H54 (cell line): ENCODE measurements at places on chromosomes 2 and 18.

- DNase-seq: no peak
Measured at GRCh38 chr2:242065426-242065825, 195.9 kb downstream of the RTP5 start.

GRCh38 chr2:174699993-174700766 lies 64.1 kb downstream of the CHRNA1 start:
- DNase-seq: peak; percentile 47

DNA sequence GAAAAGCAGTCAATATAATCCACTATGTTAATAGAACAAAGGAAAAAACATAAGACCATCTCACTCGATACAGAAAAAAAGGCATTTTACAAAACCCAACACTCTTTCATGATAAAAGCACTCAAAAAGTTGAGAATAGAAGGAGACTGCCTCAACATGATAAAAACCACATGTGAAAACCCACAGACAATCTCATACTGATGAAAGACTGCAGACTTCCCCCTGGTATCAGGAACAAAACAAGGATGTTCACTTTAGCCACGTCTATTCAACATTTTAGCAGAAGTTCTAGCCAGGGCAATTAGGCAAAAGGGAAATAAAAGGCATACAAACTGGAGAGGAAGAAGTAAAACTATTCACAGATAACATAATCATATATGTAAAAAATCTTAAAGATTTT lies 285.9 kb downstream of the EIPR1 start:
- no peak for DNase-seq

GRCh38 chr2:11032396-11032795 lies 120.7 kb downstream of the KCNF1 start:
- no peak for DNase-seq

GRCh38 chr2:231910771-231911170 lies 15.4 kb downstream of the NPPC start:
- no peak for DNase-seq

- DNase-seq: no peak
Measured at GRCh38 chr2:164621764-164622105, 453 bp upstream of the GRB14 start.

- no peak for DNase-seq
Measured at GRCh38 chr18:80029690-80030089, 4.5 kb upstream of the RBFA start.

- no peak for DNase-seq
Measured at GRCh38 chr2:213281156-213281555, 3.1 kb upstream of the SPAG16 start.

- peak; percentile 25 for DNase-seq
Measured at GRCh38 chr2:235854276-235854675, 313.9 kb downstream of the GBX2 start.

GRCh38 chr18:49178736-49179135 lies 228.0 kb upstream of the SMAD7 start:
- DNase-seq: no peak

DNA sequence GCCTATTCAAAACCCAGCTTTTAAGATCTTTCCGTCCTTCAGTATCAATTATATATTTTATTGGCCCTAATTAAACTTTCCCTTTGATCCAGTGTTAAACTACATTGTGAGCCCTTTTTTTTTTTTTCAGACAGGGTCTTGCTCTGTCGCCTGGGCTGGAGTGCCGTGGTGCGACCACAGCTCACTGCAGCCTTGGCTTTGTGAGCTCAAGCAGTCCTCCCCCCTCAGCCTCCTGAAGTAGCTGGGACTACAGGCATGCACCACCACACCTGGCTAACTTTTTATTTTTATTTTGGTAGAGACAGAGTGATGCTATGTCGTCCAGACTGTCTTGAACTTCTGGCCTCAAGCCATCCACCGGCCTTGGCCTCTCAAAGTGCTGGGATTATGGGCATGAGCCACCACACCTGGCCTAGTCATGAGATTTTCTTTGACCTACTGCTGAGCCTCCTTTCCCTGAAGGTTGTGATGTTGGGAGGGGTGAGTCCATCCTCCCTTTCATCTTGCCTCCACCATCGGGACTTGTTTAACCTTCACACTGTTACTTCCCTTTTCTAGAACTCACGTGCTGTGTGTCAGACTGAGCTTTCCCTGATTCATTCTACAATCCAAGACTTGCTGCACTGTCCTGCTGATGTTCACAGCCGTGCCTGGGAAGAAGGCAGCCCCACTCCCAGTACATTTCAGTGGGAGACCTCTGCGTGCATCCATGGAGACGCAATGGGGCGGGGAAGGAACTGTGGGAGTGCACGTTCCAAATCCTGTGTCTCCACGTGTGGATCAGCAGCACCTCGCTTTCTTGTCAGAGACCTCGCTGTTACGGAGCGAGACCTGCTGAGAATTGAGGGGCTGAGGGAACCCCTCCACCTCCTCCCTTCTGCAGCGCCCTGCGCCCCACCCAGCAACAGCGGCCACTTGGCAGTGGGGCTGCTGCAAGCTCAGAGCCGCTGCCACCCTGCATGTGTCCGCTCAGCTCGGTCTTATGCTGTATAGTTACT lies 10.8 kb downstream of the OXER1 start:
- DNase-seq: no peak

DNA sequence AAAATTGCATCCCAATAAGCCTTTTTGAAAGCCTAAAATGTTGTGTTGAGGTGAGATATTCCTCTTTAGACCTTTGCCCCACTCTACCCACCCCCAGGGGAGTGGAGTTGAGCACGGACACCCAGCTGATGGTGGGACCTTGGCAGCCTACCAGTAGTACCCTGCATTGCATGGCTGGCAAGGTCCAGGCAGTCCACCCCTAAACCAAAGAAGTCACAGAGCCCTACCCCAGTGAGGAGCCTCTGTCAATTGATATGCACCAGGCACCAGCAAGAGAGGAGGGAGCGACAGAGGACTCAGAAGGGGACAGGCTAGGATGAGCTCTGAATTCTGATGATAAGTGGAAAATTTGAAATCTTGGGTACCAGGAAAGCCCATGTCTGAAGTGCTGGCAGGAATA lies 38.6 kb downstream of the MARCO start:
- no peak for DNase-seq

DNA sequence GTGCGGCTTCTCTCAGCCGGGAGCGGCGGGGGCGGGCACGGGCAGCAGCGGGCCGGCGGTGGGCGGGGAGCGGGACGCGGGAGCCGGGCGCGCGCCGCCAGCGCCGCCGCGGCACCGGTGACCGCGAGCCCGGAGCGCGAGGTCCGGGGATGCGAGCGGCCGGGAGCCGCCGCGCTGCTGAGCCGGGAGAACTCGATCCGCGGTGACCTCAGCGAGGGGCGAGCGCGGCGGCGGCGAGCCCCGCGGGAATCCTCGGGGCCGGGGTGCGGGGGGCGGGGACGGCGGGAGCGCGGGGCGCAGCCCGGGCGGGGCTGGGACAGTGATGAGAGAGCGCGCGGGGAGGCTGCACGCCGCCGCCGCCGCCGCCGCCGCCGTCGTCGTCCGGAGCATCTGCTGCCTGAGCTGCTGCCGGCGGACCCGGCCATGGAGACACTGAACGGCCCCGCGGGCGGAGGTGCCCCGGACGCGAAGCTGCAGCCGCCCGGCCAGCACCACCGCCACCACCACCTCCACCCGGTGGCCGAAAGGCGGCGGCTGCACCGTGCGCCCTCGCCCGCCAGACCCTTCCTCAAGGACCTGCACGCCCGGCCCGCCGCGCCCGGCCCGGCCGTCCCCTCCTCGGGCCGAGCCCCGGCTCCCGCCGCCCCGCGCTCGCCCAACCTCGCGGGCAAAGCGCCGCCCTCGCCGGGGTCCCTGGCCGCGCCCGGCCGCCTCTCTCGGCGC lies at the start of gene MTCL1:
TSS of gene MTCL1 (plus strand) at position 319 of the 723 bp plus-strand sequence. CDS start at position 424, 105 bp downstream.
- peak; percentile 78 for DNase-seq

- no peak for DNase-seq
Measured at GRCh38 chr2:171791361-171791760, 102.7 kb downstream of the SLC25A12 start.

DNA sequence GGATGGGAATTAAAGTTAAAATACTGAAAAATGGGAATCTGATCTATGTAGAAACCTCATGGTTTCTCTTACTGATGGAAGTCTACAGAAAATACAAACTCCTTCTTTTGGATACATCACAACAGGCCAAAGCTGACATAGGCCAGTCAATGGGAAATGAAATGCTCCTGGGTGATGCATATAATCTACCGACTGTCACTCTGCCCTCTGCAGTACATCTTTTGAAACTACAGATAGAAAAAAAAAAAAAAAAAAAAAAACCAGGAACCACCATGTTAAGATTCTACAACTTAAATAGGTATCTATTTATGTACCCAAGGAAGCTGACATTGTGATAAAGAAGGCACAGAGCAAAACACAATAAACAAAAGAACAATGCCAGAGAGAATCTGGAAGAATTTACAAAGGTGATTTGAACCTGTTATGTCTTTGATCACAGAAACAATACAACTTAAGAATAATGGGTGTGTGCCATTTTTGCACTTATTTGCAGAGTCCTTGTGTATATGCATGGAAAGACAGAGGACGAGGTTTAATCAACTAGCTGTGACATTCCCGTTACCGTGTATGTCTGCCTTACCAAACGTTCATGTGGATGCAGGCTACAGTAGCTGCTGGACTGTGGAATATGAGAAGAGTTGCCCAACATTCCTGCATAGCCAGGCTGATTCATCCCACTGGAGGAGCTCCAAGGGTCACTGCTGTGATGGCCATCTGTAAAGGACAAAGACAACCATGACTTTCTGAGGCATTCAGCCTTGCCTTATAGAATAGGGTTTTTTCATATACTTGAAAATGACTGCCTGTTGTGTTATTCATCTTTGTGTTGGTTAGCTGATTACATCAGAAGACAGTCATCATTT lies 312.7 kb downstream of the TCF4 start:
- peak; percentile 9 for DNase-seq

DNA sequence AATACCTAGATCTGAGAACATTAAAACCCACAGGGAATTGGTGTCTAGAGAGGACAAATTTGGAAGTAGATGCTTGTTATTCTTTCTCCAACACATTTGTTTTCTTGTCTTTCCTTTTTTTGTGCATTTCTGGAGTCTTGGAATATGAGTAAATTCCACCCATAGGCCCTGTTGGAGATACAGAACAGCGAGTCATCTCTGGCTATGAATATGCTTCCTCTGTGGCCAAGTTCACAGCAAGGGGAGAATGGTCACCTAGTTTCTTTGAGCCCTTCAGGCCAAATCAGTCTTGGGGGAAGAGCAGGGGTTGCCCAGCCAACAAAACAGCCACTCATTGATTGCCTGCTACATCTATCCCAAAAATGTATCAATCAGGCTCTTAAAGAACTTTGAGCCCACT lies 31.3 kb downstream of the SP140L start:
- DNase-seq: no peak

GRCh38 chr18:49690312-49690711 lies 123.0 kb downstream of the ACAA2 start:
- DNase-seq: peak; percentile 17

DNA sequence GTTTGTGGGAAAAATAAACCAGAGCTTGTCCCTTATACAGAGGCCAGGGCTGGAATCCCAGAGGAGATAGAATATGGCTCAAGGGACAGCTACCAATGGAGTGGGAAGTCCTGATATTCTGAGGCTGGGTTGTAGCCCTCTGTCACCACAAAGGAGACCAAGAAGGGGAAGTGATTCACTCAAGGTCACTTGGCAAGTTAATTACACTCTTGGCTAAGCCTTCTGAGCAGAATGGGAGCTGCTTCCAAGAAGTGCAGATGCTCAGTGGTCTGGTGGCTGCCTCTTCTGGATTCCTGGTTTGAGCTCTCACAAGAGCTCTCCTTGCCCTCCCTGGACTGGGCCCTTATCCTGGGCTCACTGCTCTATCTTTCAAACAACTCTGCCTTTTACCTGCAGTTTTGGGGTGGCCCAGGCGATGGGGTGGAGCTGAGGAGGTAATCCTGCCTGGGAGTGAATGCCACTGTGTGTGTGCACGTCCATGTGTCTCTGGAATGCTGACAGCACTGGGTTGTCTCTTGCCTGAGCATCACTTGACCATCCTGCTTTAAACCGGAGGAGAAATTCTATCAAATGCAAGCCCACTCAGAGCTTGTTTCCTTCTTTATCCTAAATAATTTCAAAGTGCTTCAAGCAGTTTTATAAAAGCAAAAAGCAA lies 168.2 kb downstream of the KCNS3 start:
- DNase-seq: peak; percentile 4

DNA sequence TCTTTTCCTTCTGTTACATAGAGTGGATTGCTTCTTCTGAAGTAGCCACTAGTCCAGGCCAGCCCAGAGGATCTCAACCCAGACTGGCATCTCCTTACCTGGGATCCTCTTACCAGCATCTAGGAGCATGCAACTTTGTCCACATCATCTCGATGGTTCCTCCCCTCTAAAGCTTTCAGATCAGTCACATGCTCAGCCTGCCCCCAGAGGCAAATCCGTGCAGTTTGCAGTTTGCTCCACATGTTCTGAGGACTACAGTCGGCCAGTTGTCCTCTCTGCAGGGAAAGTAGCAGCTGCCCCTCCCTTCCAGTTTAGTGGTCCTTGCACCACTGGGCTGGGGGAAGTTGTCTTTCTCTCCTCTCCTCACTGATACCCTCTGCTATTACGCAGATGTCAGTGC lies 259.8 kb upstream of the APCDD1 start:
- DNase-seq: no peak

GRCh38 chr2:239035361-239035814 lies 187.5 kb downstream of the TWIST2 start:
- peak; percentile 93 for DNase-seq

DNA sequence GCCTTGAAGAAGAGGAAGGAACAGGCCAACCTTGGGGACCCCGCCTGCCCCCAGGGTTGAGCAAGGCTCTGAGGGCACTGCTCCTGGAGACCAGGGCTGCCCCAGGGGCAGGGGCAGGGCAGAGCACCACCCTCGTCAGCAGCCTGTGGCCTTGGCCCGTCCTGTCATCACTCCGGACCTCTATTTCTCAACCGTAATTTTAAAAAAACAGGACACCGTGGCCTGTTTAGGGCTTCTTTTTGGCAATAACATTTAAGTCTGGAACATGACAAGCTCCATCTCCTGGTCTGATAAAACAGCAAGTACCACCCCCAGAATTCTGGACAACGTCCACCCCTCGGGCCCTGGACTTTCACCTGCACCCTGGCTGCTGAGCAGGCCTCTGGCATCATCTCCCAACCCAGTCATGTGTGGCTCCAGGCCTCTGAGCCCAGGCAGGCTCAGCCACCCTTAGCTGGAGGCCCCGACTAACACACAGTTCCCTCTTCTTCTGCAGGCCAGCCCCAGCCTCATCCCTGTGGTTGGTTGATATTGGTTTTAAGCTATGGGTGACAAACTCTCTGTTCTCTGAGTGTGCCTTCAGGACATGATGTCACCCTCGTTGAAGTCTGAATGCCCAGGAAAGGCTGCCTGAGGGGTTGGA lies 22.6 kb upstream of the ID2 start:
- no peak for DNase-seq

DNA sequence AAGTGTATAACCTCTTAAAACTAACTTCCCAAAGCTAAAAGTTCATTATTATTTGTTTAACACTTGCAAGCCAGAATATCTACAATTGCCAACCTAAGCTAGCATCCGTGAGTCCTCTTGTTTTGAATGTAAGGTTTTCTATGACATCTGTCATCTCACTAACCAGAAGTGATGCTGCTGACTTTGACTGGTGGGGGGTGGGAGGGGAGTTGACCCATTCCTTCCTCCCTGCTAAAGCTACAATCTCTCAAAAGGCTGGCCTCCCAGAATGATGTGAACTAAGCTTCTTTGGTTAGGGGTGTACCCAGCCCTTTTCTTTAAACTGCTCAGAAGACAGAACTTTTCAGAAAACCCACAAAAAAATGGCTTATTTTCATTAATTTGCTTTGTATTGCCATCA lies 280.6 kb downstream of the ZEB2 start:
- DNase-seq: no peak
